ENCODE measurements at places on chromosomes 3 and 15. TPM values are rescaled to one million over a fixed set of nuclear protein-coding genes. Genes with fewer than 3 reads are reported as not detected.
A peak's percentile ranks its signal among the peaks of the same experiment; 100 is the strongest.

Gene EPB42
- polyA plus RNA-seq = not detected

DNA sequence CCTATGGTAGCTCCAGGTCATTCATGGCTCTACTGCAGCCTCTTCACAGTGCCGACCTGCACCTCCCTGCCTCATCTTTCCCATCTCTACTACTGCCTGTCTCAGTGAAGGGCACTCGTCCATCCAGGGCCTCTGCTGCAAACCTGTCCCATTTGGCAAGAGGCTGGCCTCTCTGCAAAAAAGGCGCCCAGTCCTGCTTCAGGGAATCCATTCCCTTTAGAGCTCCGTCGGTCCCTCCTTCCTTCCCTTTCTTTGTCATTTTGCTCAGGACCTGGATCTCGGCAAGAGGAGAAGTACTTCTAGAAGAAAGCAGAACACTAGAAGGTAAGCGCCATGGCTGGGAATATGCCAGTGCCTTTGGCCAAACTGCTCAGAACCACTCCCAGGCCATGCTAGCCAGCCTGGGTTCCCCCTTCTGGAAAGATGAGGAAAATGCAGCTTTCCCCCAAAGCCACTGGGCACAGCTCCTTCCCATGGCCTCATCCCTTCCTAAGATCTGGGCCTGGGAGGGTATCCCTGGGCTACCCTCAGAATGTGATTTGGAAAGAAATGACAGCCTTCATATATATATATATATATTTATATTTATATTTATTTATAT is 6.4 kb upstream of the ISL2 start:
- DNase-seq = peak; percentile 47

DNA sequence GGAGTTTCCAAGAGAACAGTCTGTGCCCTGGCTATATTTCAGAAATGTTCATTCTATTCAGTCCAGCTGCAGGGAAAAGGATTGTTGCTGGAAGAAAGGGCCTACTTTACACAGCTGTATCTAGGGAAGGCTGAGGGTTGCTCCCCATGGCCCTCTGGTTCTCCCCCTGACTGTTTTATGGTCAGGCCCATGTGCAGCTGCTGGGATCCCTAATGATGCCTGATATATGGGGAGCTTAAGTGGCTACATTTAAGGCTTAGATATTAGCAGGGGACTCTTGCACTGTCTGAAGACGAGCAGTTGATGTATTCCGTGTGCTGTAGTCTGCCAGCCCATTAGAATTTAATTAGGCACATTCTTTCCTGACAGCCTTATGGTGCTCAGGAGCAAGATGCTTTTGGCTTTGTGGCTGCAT is 72.0 kb downstream of the FAM43A start:
- no peak for DNase-seq

- peak; percentile 11 for DNase-seq
Observed at GRCh38 chr15:69380100-69380725, 33.9 kb upstream of the KIF23 start.
